ENCODE measurements at places on chromosomes 5 and 9. TPM values are rescaled to one million over a fixed set of nuclear protein-coding genes. Genes with fewer than 3 reads are reported as not detected.

Gene KCNT1
- total RNA-seq = 0.29 TPM

GRCh38 chr5:107388141-107388861 lies 282.4 kb downstream of the EFNA5 start:
- H3K4me1 ChIP-seq = no peaks in the 10 kb centered on the region
- H3K36me3 ChIP-seq = no peaks in the 10 kb centered on the region
- no peaks in the 10 kb centered on the region for H3K27me3 ChIP-seq
- no peak overlapping the region for H3K4me3 ChIP-seq

DNA sequence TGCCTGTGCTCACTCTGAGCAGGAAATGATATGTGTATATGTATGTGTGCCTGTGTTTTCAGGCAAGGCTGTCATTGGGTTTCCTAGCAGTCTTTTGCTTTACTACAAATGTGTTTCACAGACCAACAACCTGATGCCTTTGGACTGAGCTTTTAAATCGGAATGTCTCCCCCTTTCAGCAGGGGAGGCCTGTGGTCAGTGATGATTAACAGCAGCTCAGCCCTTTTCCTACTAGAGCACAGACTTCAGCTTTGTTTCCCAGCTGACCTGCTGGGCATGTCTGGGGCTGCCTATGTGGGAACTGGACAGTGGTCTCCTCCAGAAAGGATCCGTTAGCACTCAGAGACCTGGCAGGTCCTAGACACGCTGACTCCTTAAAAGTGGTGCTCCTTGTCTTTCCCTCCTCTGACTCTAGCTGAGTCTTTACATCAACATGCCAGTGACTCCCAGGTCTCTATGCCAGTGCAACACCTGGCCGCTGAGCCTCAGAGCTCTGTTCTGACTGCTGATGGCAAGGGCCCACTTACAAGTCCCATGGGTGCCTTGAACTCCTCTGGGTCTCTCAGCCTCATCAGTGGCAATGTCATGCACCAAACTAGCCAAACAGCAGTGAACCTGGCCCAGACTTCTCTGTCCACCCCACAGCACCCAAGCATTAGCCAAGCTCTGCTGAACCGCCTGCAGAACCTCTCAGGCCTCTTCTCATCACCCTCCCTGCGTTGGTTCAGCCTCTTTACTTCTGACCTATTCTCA lies 7.7 kb downstream of the MACROH2A1 start:
- H3K36me3 ChIP-seq = peaks cover 28% of the 10 kb centered on the region
- no peak for DNase-seq
- no peak overlapping the region for H3K4me3 ChIP-seq
- peaks cover 5% of the 10 kb centered on the region for H3K4me1 ChIP-seq

- no peaks in the 10 kb centered on the region for H3K27me3 ChIP-seq
- no peak overlapping the region for H3K4me3 ChIP-seq
- H3K4me1 ChIP-seq = no peaks in the 10 kb centered on the region
- DNase-seq = no peak
Observed at GRCh38 chr5:153237671-153238332, 252.7 kb upstream of the GRIA1 start.

Gene TRPM3
- total RNA-seq = not detected

GRCh38 chr5:123835421-123835820 lies 323.4 kb downstream of the CSNK1G3 start:
- no peaks in the 10 kb centered on the region for H3K4me1 ChIP-seq
- no peaks in the 10 kb centered on the region for H3K27me3 ChIP-seq
- no peak overlapping the region for H3K27ac ChIP-seq
- no peaks in the 10 kb centered on the region for H3K36me3 ChIP-seq
- H3K4me3 ChIP-seq = no peak overlapping the region

Gene TAF11L5
- not detected for total RNA-seq

- no peaks in the 10 kb centered on the region for H3K27me3 ChIP-seq
- H3K4me1 ChIP-seq = no peaks in the 10 kb centered on the region
- no peaks in the 10 kb centered on the region for H3K36me3 ChIP-seq
- H3K27ac ChIP-seq = no peak overlapping the region
Observed at GRCh38 chr5:93250424-93250823, 330.6 kb downstream of the NR2F1-AS1 start.

DNA sequence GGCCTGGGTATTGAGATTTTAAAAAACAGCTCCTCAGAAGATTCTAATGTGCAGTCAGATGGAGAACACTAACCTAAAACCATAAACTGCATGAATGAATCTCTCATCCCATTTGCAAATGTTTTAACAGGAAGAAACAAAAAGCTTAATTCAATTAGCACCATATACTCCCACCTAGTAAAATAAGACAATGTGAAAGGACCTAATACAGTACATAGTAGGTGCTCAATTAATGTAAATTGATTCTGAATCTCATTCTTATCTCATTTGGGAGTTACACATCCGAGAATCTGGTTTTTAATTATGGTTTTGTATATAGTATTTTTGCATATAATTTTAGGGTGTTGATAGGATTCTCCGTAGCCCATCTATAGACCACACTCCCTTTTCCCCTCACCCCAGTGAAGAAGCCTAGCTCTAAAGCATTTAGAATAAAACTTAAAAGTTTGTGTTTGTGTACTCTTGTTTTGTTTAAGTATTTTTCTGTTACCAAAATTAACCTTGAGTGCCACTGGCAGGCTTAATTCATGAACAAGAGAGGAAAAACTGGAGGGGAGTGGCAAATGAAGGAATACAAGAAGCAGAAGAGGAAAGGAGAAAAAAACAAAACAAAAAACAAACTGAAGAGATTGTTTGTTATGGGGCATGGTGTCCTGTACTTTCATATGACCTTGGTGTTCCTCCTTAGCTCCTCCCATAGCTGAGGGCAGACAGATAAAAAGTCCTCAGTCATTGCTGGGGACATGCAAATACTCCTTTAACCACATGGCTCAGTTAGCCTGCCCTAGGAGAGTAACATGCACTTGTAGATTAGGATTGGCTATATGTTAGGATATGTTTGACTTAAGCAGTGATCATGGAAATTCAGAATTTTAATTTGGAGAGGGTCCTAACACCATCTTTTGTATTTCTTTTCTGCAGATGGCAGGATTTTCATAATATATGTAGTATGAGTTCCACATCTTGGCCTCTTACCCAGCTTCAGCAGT lies 1.2 kb downstream of the RNF14 start:
- peak overlapping the region; percentile 69 for H3K4me3 ChIP-seq
- no peak for DNase-seq
- no peaks in the 10 kb centered on the region for H3K27me3 ChIP-seq
- peaks cover 13% of the 10 kb centered on the region for H3K4me1 ChIP-seq

GRCh38 chr9:128394379-128395168 lies 23.4 kb downstream of the URM1 start:
- DNase-seq = no peak
- no peaks in the 10 kb centered on the region for H3K4me1 ChIP-seq
- H3K36me3 ChIP-seq = peaks cover 41% of the 10 kb centered on the region
- H3K4me3 ChIP-seq = no peak overlapping the region
- H3K27me3 ChIP-seq = no peaks in the 10 kb centered on the region
- no peak overlapping the region for H3K27ac ChIP-seq

Gene SIMC1
- 20.1 TPM for total RNA-seq

Gene FOXD4L4
- 0.30 TPM for total RNA-seq

- H3K36me3 ChIP-seq = no peaks in the 10 kb centered on the region
- H3K27ac ChIP-seq = no peak overlapping the region
Observed at GRCh38 chr5:53418826-53419658, 61.4 kb upstream of the FST start.

- DNase-seq = no peak
- H3K4me1 ChIP-seq = no peaks in the 10 kb centered on the region
- no peak overlapping the region for H3K27ac ChIP-seq
Observed at GRCh38 chr5:146520731-146521130, 4.7 kb upstream of the GPR151 start.

Gene MCIDAS
- total RNA-seq = not detected

Gene LCP2
- total RNA-seq = 385 TPM

GRCh38 chr5:134142052-134142451 lies 27.6 kb downstream of the TCF7 start:
- H3K4me1 ChIP-seq = peaks cover 24% of the 10 kb centered on the region
- H3K27me3 ChIP-seq = no peaks in the 10 kb centered on the region
- peak overlapping the region; percentile 97 for H3K27ac ChIP-seq
- no peak for DNase-seq
- peaks cover 56% of the 10 kb centered on the region for H3K36me3 ChIP-seq
- no peak overlapping the region for H3K4me3 ChIP-seq

DNA sequence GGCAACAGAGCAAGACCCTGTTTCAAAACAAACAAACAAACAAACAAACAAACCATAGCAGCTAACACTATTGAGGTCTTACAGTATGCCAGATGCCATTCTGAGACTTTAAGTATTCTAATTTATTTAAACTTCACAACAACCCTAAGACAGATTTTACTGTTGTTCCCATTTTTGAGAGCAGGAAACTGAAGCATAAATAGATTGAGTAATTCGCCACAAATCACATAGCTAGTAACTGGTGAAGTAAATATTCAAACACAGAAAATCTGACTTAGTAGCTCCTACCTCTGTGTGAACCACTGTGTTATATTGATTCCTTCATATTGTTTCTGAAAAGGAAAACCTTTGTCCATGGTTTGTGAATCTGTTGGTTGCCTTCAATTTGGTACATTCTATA lies 98.4 kb downstream of the UNC13B start:
- H3K36me3 ChIP-seq = no peaks in the 10 kb centered on the region
- H3K4me1 ChIP-seq = no peaks in the 10 kb centered on the region
- H3K27ac ChIP-seq = no peak overlapping the region
- no peaks in the 10 kb centered on the region for H3K27me3 ChIP-seq
- no peak for DNase-seq

- no peaks in the 10 kb centered on the region for H3K4me1 ChIP-seq
- no peak overlapping the region for H3K4me3 ChIP-seq
- H3K27me3 ChIP-seq = no peaks in the 10 kb centered on the region
Observed at GRCh38 chr5:15807871-15808270, 307.9 kb downstream of the FBXL7 start.

DNA sequence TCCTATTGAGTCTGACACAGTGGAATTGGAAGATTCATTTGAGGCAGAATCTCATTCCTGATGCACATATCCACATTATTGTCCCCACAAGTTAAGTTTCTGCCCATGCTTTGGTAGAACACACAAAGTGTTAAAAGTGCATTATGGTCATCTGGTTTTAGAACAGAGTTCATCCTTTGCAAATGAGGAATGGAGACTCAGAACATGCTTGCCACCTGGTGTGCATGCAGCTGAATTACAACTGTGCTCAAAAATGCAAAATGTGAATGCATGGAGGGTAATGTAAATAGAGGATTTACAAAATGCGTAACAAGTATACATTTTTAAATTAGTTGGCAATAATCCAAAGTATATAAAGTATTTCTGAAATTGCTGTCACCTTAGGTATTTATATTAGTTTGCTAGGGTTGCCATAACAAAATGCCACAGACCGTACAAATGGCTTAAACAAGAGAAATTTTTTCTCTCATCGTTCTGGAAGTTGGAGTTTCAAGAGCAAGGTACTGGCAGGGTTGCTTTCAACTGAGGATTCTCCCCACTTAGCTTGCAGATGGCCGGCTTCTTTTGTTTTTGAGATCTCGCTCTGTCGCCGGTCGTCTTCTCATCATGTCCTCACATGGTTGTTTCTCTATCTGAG lies 671.1 kb downstream of the TAF11L14 start:
- no peaks in the 10 kb centered on the region for H3K36me3 ChIP-seq
- no peaks in the 10 kb centered on the region for H3K27me3 ChIP-seq
- no peak overlapping the region for H3K4me3 ChIP-seq
- DNase-seq = no peak

Data from naive thymus-derived CD4-positive, alpha-beta T cell (primary cell).